ENCODE measurements at places on chromosomes 6 and 20. TPM values are rescaled to one million over a fixed set of nuclear protein-coding genes. Genes with fewer than 3 reads are reported as not detected.

The AVP gene
- total RNA-seq = not detected

The ETV7 gene
- 0.51 TPM for total RNA-seq

GRCh38 chr6:41724228-41724580, 11.2 kb downstream of the TFEB start:
- peaks cover 98% of the 10 kb centered on the region for H3K4me1 ChIP-seq
- H3K27ac ChIP-seq = peak overlapping the region; percentile 99
- peak overlapping the region; percentile 92 for H3K4me3 ChIP-seq
- H3K27me3 ChIP-seq = no peaks in the 10 kb centered on the region
- H3K36me3 ChIP-seq = peaks cover 36% of the 10 kb centered on the region

DNA sequence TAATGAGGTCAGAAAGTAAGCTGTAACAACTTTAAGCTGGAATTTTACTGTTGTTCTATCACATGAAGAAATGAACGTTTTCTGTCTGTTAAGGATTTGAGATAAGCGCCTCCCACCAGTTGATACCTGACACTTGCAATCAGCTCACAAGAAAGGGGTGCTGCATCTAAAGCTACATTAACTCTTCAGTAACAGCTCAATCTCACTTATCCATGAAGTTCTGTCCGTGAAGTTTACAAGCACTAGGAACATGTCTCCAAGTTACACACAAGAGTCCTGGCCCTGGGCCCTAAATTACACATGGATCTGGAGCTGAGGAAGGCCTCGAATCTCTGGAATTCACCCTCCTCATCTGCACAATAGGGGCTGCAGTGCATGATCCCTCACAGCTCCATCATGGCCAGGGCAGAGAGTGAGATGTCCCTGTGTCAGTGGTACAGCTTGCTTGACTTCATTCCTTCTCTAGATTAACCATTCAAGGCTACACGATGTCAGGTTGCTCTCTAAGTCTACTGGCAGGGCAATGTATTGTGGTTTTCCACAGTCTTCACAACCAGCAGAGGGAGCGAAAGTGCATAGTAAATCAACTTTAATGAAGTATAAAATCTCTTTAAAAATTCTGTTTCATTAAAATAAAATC, 182.4 kb upstream of the MCHR2 start:
- no peak overlapping the region for H3K27ac ChIP-seq
- H3K4me1 ChIP-seq = no peaks in the 10 kb centered on the region

DNA sequence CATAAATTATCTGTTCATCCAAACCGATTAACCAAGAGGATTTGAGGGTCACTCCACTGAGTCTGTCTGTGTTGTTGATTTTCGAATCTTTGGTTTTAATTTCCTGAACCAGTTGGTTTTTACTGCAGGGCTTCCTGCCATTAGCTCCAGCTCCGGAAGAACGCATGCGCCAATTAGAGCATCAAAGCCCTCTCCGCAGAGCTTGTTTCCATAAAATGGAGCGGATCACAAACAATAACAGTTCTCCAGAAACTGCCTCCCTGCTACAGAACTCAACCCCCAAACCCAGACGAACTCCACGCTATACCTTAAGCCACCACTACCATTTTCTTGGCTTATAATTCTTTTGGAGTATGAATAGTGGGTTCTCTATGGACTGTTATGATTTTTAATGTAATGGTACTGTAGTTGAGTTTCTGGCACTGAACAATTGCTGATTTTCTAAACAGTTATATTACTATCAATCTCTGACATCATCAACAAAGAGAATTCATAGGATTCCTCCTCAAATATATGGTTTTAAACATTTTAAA, 13.8 kb downstream of the TFAP2A start:
- H3K36me3 ChIP-seq = no peaks in the 10 kb centered on the region
- H3K27ac ChIP-seq = no peak overlapping the region
- H3K27me3 ChIP-seq = peaks cover 54% of the 10 kb centered on the region

GRCh38 chr20:63736893-63737694, 630 bp downstream of the LIME1 start:
- H3K27me3 ChIP-seq = no peaks in the 10 kb centered on the region
- peak overlapping the region; percentile 73 for H3K4me3 ChIP-seq
- peak; percentile 58 for DNase-seq
- H3K4me1 ChIP-seq = peaks cover 30% of the 10 kb centered on the region
- peaks cover 23% of the 10 kb centered on the region for H3K36me3 ChIP-seq

The TOX2 gene
- total RNA-seq = 4.8 TPM

DNA sequence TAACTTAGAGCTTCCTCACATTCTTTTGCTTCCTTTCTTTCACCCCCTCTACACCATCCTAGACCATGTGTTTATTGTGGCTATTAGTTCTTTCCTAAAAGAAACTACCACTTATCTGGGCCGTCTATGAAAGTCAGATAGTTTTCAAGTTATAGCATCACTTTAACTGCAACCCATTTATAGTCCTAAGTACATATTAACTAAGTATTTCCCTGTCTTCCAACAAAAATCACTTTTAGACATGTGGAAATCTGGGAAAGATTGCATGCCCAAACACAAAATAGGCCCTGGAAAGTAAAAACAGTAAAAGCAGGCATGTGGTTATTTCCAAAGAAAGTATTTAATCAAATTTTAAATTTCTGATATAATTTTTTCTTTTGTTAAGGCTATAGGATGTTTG, 5.5 kb downstream of the MYLIP start:
- H3K27me3 ChIP-seq = no peaks in the 10 kb centered on the region
- H3K36me3 ChIP-seq = peaks cover 50% of the 10 kb centered on the region
- H3K4me3 ChIP-seq = no peak overlapping the region

DNA sequence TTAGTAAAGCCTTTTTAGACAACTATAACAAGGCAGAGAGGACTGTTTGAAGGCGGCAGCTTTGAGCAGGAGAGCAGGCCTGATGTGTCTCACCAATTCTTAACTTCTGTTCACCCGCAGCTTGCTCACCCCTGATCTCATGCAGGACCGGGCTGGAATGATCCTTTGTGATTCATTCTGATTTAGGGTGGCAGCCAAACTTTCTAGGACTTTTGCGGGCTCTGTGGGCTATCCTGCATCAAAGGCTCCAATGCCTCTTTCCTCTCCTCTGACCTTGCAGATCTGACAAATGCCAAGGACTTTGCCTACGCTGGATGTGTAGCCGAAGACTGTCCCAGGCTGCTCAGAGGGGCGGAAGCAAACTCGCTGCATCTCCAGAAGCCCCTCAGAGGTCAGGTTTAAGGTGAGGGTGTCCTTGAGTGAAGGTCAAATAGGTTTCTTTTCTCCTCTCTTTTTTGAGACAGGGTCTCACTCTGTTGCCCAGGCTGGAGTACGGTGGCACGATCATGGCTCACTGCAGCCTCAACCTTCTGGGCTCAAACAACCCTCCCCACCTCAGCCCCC, 72.3 kb downstream of the VEGFA start:
- no peak overlapping the region for H3K27ac ChIP-seq
- DNase-seq = no peak
- H3K36me3 ChIP-seq = no peaks in the 10 kb centered on the region
- no peaks in the 10 kb centered on the region for H3K4me1 ChIP-seq

The CGAS gene
- 22.7 TPM for total RNA-seq

DNA sequence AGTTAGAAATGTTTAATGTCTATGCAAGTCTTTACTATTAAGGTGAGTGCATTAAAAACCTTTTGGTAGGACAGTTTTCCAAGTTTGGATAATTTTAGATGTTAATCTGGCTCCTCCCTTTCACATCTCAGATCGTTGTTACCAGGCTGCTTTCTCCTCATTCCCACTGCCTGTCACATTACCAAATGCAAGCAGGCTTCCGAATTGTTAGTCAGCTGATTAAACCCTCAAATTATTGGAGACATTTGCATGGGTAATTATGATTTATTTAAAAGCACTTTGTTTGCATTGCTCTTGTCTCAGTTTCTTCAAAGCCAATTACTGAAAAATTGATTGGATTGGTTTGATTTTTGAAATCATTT, 816.5 kb downstream of the KIF16B start:
- no peaks in the 10 kb centered on the region for H3K27me3 ChIP-seq
- peak overlapping the region; percentile 47 for H3K4me3 ChIP-seq
- H3K36me3 ChIP-seq = no peaks in the 10 kb centered on the region
- peaks cover 23% of the 10 kb centered on the region for H3K4me1 ChIP-seq
- DNase-seq = no peak

DNA sequence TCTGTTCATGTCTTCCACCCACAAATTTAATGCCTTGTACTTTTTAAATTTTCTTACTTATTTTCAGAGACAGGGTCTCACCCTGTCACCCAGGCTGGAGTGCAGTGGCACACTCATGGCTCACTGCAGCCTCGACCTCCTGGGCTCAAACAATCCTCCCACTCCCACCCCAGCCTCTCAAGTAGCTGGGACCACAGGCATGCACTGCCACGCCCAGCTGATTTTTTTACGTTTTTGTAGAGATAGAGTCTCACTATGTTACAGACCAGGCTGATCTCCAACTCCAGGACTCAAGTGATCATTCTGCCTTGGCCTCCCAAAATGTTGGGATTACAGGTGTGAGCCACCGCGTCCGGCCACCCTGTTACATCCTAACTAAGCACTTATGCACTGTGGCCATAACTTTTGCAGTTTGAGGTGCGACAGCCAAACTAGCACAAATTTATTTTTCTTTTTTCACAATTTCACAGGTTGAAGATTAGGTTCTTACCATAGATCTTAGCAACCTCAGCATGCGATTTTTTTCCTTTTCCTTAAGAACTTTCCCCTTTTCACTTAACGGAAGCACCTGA, 92.1 kb downstream of the EPB41L2 start:
- no peaks in the 10 kb centered on the region for H3K36me3 ChIP-seq
- H3K4me3 ChIP-seq = no peak overlapping the region
- H3K27me3 ChIP-seq = no peaks in the 10 kb centered on the region

DNA sequence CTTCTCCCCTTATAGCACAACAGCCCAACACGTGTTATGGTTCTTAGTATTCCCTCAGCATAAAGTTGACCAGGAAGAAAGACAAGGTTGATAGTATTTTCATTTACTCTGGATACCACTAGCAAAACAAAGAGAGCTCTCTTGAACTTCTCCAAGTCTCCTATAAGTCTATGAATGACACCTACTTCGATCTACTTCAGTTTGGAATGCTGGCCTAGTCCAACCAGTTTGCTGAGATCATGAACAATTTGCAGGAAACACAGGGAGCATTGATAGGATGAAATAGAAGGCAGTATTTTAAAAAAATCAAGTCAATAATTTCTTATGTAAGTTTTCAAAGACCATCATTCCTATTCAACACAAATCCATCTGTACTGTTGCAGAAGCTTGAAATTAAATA, 93.6 kb downstream of the GJA10 start:
- no peak overlapping the region for H3K4me3 ChIP-seq
- no peak overlapping the region for H3K27ac ChIP-seq
- peaks cover 18% of the 10 kb centered on the region for H3K4me1 ChIP-seq
- no peak for DNase-seq
- H3K27me3 ChIP-seq = no peaks in the 10 kb centered on the region
- peaks cover 71% of the 10 kb centered on the region for H3K36me3 ChIP-seq

The ITPA gene
- total RNA-seq = 82.1 TPM

The ANKRD66 gene
- not detected for total RNA-seq

DNA sequence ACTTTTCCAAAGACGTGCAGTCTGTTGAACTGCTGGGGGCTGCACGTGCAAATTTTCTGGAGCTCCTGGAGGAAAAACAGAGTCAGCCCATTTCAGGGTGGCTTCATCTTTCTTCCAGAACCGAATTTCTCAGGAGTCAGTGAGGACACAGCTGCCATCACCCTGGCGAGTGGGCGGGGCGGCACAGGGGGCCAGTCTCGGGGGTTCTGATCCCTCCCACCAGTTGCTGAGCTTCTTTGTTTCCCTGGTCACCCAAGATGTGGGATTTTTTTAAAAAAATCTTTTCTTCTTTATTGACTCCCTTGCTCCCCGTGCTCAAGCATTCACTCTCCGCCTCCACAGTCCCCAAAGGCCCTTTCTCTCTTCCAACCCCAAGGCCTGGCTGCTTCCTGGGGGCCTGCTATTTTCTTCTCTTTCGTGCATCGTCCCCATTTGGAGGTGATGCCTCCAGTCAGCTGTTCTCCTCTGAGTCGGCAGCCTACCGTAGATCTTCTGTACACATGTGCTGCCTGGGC, 8.9 kb downstream of the C6orf118 start:
- no peak for DNase-seq
- H3K27ac ChIP-seq = no peak overlapping the region
- H3K36me3 ChIP-seq = no peaks in the 10 kb centered on the region

- no peaks in the 10 kb centered on the region for H3K27me3 ChIP-seq
- no peak overlapping the region for H3K27ac ChIP-seq
- no peaks in the 10 kb centered on the region for H3K36me3 ChIP-seq
- no peaks in the 10 kb centered on the region for H3K4me1 ChIP-seq
- H3K4me3 ChIP-seq = no peak overlapping the region
Measured at GRCh38 chr20:14451458-14451857, 114.0 kb upstream of the FLRT3 start.

DNA sequence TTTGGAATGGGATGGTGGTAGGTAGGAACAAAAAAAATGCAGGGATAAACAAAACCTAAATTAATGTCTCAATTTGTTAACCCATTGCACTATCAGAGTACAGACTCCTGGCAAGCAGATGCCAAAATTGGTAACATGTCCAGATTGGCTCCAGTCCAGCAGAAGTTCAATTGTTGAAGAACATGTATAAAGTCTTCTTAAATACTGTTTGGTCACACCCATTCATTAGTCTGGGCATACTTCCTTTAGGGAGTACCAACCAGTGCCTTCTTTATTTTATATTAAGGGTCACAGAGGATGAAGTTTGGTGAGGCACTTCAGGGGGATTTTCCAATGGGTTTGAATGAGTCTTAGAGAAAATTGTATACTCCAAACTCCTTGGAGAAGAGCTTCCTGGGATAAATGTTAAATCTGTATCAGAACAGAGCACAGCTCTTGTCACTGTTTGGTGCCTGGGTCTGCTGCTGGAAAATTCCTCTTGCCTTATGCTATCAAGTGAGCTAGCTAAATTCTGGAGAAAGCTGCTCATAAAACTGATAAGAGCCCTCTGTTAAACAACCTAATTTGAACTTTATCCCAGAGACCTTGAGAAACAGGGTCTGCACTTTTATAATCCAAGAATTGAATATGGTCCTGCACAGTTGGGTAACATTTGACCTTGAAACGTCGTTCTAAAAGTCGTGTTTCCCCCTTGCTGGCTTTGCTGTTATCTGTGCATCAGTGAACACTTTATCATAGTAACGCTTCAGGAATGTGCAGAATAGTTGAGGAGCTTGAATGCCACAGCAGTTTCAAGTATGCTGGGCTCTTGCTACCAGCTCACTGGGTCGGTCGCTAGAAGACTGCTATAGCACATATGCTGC, 334.1 kb upstream of the CITED2 start:
- peaks cover 3% of the 10 kb centered on the region for H3K27me3 ChIP-seq
- H3K27ac ChIP-seq = no peak overlapping the region
- no peaks in the 10 kb centered on the region for H3K4me1 ChIP-seq
- no peak for DNase-seq
- no peaks in the 10 kb centered on the region for H3K36me3 ChIP-seq

- H3K36me3 ChIP-seq = peaks cover 6% of the 10 kb centered on the region
- no peak overlapping the region for H3K27ac ChIP-seq
- no peak for DNase-seq
Measured at GRCh38 chr20:34798871-34799270, 26.6 kb downstream of the NCOA6 start.

- no peaks in the 10 kb centered on the region for H3K36me3 ChIP-seq
- no peak for DNase-seq
- no peaks in the 10 kb centered on the region for H3K27me3 ChIP-seq
- H3K27ac ChIP-seq = no peak overlapping the region
- no peak overlapping the region for H3K4me3 ChIP-seq
Measured at GRCh38 chr6:113208726-113209125, 648.4 kb upstream of the MARCKS start.

- H3K4me1 ChIP-seq = peaks cover 5% of the 10 kb centered on the region
- no peak for DNase-seq
- H3K27me3 ChIP-seq = no peaks in the 10 kb centered on the region
Measured at GRCh38 chr6:158506601-158507000, 53.3 kb upstream of the TMEM181 start.
